ENCODE measurements at places on chromosomes 7 and 10.

DNA sequence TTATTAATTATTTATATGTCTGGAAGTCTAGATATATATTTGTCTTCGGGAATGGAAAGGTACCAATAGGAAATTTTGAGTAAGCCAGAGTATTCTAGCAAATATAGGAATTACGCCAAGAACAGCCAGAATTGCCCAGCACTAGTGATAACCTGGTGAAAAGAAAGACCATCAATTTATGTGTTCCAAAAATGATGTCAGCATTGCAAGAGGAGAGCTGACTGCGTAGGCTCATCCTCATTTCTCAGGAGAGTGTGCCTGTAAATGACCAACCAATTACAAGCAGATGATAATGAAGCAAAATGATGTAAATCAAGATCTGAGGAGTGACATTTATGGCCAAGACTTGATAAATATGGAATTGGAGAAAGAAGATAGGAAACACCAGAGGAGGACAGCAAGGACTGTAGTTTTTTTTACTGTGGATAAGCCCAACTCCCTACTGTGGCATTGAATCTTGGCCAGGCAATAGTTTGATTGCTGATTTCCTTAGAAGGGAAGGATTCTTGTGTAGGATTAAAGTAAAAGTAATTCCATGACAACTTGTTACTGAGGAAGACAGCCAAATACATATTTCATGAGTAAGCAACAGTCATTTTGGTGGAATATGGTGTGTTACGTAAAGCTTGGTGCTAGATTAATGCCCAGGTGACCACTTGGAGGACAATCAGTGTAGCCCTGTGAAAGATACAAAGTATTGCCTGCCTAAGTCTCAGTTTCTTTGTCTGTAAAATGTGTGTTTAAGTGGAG, 590.8 kb downstream of the AUTS2 start:
- DNase-seq: no peak

- DNase-seq: no peak
Observed at GRCh38 chr7:112500619-112501018, 19.8 kb downstream of the LSMEM1 start.

DNA sequence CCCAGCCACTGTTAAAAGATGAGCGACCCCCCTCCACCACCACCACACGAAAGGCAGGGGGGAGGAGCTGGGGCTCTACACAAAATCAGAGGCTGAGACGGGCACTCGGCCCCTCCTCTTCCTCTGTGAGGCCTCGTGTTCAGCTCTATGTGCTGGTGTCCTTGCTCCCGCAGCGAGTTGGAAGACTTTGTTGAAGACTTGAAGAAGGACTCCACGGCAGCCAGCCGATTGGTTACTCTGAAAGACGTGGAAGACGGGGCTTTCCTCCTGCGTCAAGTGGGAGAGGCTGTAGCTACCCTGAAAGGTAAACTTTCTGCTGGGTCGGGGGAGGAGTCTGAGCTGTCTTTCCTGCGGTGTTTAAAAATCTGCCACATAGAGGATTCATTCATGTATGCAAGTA, 203.7 kb downstream of the ARHGAP21 start:
- no peak for DNase-seq

GRCh38 chr10:132532749-132533560, 4.6 kb upstream of the INPP5A start:
- DNase-seq: no peak

DNA sequence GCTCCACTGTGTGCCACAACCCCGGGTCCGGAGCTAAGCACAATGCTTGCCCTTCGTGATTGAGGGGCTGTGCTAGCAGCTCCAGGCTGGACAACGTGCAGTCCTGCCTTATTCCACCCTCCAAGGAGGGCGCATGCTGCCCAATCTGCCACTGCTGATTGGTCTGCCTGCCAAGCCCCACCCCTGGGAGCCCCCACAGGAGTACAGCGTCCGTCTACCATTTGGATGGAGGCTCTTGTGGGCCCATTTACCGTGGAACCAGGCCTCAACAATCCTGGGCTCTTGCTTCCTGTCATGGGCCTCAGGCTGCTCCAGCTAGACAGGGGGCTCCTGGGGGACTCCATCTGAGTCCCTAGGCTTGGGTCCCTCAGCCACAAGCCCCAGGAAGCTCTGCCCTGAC, 173.3 kb downstream of the SLIT1 start:
- no peak for DNase-seq

DNA sequence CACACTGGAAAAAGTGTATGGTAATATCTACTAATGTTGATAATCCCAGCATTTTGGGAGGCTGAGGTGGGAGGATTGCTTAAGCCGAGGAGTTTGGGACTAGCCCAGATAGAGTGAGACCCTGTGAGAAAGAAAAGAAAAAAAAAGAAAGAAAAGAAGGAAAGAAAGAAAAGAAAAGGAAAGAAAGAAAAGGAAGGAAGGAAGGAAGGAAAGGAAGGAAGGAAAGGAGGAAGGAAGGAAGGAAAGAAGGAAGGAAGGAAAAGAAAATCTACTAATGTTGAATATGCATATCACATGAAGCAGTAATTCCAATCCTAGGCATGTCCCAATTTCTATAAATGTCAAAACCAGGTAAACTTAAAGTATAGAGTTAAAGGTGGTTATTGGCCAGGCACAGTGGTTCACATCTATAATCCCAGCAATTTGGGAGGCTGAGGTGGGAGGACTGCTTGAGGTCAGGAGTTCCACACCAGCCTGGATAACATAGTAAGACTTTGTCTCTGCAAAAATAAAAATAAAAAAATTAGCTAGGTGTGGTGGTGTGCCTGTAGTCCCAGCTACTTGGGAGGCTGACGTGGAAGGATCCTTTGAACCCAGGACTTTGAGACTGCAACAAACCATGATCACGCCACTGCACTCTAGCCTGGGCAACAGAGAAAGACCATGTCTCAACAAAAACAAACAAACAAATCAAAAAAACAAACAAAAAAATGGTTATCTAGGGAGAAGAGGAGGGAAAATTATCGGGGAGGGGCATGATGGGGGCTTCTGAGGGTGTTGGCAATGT, 5.2 kb upstream of the KAZALD1 start:
- no peak for DNase-seq

- DNase-seq: no peak
Observed at GRCh38 chr7:118148930-118149329, 35.0 kb upstream of the LSM8 start.

- DNase-seq: no peak
Observed at GRCh38 chr7:30505174-30505697, 607 bp upstream of the GGCT start.

- no peak for DNase-seq
Observed at GRCh38 chr10:4813023-4813422, 13.0 kb upstream of the AKR1E2 start.

GRCh38 chr10:122849090-122849489, 3.4 kb upstream of the CUZD1 start:
- DNase-seq: no peak

GRCh38 chr10:17455015-17455520, 673 bp upstream of the ST8SIA6 start:
- DNase-seq: no peak

DNA sequence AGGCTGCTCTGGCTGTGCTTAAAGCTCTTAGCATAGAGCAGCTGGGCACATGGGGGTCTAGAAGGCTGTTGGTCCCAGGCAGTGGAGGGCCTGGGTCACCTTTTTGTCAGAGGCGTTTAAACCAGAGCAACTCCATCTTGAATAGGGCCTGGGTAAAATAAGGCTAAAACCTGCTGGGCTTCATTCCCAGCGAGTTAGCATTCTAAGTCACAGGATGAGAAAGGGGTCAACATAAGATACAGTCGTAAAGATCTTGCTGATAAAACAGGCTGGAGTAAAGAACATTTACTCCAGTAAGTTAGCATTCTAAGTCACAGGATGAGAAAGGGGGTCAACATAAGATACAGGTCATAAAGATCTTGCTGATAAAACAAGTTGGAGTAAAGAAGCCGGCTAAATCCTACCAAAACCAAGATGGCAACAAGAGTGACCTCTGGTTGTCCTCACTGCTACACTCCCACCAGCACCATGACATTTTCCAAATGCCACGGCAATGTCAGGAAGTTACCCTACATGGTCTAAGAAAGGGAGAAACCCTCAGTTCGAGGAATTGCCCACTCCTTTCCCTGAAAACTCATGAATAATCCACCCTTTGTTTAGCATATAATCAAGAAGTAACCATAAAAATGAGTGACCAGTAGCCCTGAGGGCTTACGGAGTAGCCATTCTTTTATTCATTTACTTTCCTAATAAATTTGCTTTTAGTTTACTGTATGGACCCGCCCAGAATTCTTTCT, 96.8 kb upstream of the PCBD1 start:
- no peak for DNase-seq

DNA sequence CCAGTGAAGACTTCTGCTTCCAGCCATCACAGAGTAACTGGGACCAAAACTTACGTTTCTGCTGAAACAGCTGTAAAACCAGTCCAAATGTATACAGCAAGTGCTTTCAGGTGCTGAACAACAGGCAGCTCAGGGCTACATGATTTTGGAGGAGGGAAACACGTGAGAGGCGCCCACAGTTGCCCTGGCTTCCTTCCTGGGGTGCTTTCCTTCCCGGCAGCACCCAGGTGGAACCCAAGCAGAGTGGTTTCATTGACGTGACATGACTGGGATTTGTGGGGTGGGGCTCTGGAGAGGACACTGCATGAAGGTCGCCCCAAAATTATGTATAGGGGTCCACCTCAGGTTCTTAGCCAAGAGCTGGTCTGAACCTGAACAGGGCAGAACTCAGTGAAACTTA, 34.2 kb downstream of the IL2RA start:
- no peak for DNase-seq

- no peak for DNase-seq
Observed at GRCh38 chr10:72611783-72612182, 14.1 kb downstream of the MICU1 start.

DNA sequence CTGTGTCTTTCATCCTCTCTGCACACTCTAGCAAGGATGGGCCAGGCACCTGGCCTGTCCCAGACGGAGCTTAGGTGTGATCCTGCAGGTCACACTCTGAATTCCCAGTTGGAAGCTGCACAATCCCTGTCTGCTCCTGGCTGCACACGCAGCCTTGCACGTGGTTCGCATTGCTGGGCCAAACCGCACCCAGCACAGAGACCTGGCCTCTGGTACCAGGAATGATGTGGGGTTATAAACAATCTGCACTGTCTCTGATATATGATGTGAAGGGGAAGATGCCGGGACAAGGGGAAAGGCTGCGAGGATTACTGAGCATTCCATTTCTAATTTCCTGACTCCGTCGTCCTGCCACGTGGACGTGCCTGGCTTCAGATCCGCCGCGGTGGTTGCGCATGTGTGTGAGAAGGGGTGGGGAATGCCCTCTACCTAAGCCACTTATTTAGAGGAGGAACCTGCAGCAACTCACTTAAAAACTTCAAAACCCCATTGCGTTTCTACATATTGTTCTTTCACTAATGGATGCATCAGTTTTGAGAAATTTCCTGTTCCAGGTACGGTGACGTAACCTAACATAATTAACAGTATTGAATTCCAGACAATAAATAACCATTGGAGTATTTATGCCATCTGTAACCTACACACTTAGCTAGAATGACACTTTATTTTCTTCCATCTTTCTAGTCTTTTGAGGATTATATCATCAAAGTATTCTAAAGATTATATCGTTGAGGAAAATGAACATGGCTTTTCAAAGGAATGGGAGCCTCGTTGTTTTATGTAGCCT, 559.7 kb upstream of the MGMT start:
- no peak for DNase-seq

GRCh38 chr10:81019029-81019890, 481.6 kb downstream of the SH2D4B start:
- no peak for DNase-seq

DNA sequence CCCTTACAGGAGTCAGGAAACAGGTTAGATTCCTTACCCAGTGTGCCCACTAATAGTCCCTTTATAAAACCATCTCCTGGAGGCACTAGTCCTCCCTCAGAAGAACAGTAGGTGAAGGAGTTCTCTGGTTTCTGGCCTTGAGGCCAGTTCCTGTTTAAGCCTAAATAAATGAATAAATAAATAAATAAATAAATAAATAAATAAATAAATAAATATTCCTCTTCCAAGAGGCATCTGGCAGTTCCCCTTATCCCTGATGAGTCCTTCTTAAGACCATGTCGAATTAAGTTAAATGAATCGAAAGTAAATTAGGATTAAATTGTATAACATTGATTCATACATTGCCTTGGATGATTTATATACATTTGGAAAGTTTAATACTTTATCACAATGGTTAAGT, 223.3 kb downstream of the PCDH15 start:
- DNase-seq: no peak

DNA sequence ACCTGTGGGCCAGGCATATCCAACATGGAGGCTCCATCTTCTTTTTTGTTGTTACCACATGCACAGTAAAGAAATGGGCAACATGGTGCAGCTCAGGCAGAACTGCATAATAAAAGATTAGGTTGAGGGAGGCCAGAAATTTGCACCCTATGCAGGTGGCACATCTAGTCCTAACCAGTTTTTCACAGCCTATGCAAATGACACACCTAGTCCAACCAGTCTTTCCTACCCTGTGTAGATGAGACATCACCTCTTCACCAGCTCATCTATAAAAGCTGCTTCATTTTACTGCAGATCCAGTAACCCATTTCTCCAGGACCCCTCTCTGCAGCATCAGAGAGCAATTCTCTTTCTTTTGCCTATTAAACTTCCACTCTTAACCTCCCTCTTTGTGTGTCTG, 411.0 kb upstream of the PCDH15 start:
- no peak for DNase-seq

GRCh38 chr10:70145666-70146488, 623 bp downstream of the TYSND1 start:
- DNase-seq: peak; percentile 67

- no peak for DNase-seq
Observed at GRCh38 chr10:7892146-7892545, 73.8 kb downstream of the TAF3 start.

- peak; percentile 31 for DNase-seq
Observed at GRCh38 chr10:124153023-124153826, 59.8 kb upstream of the CHST15 start.

DNA sequence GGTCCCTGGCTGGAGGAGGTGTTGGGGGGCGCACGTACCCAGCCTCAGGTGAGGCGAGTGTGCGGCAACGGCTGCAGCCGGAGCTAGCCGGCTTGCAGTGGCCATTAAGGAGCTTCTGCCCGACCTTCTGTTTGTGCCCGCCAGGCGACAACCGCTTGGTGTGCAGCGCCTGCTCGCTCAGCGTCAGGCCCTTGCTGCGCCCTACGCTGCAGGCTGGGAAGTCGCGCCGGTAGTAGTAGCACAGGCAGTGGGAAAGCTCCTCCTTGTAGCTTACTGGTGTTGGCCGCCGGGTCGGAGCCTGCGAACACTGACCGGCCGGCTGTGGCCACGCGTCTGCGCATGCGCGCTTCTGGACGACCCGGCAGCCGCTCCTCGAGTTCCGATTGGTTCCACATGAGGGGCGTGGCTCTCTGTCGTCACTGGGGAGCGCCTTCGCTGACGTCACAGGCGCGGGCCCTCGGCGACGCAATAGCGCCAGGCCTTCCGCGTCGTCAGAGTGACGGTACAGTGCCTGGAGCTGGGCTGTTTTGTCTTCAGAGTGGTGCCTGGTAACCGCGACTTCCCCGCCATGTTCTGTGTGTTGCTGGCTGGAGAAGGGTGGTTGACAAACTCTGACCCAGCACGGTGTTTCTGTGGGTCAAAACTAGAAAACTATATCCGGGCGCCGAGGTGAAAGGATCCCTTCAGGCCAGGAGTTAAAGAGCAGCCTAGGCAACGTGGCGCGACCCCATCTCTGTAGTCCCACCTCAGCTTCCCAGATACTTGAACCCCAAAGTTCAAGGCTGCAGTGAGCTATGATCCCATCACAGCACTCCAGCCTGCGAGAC, 76.3 kb upstream of the TMEM248 start:
- DNase-seq: peak; percentile 98

- DNase-seq: no peak
Observed at GRCh38 chr7:80478683-80479082, 33.2 kb downstream of the GNAT3 start.

Measured in left ventricle myocardium inferior (tissue), 1 donor.